ENCODE measurements at places on chromosomes 13 and 19. TPM values are rescaled to one million over a fixed set of nuclear protein-coding genes. Genes with fewer than 3 reads are reported as not detected.

DNA sequence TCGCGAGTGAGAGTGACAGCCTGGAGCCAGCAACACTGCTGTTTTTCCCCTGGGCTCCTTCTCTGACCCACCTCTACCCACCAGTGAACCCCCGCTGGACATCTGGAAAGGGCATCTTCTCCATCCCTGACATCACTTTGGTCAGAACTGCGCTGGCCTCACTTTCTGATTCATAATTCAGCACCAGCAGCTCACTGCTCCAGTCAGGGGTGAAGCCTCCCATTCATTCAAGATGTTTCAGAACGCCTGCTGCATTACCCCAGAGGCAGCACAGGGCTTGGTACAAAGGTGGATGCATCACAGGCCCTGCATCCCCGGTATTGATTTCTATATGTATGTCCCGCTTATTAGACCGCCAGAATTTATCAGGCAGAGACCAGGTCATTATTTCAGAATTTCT lies 182.8 kb upstream of the TSHZ3 start:
- no peak for DNase-seq

- no peak for DNase-seq
These were observed 41.7 kb upstream of the ZNF91 start for GRCh38 chr19:23436944-23437343.

DNA sequence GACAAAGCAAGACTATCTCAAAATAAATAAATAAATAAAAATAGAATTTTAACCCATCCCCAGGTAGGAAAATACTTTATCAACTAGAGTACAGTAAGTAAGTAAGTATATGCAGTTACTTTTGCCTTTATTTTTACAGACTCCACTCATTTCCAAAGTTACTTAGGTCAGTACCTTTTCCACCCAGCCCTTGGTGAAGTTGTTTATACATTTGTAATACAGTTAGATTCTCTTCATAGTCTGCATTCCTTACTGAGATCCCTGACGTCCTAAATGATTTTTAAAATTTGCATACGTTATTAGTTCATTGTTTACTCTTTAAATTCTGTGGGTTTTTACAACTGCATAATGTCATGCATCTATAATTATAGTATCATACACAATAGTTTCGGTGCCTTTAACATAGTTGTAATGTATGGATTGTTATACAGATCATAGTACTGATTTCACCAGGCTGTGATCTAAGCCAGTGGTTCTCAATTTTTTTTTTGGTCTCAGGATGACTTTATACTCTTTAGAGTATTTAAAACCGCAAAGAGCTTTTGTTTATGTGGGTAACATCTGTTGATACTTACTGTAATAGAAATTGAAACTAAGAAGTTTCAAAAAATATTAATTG lies 10.4 kb downstream of the SETDB2 start:
- DNase-seq = no peak

DNA sequence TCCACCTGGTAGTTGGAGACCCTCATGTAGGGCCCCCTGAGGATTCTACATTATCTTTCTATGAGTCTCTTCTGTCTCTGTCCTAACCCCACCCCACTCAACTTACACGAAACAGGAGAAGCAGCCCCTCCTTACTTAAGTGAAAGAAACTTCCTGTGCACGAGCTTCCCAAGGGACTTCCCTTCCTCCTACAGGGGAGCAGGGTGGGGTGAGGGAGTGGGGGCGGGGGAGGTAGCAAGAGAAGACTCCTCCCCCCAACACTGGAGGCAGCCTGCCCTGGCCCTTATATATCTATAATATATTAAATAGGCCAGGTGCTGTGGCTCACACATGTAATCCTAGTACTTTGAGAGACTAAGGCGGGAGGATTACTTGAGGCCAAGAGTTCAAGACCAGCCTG lies 5.5 kb upstream of the PDE4C start:
- no peak for DNase-seq

DNA sequence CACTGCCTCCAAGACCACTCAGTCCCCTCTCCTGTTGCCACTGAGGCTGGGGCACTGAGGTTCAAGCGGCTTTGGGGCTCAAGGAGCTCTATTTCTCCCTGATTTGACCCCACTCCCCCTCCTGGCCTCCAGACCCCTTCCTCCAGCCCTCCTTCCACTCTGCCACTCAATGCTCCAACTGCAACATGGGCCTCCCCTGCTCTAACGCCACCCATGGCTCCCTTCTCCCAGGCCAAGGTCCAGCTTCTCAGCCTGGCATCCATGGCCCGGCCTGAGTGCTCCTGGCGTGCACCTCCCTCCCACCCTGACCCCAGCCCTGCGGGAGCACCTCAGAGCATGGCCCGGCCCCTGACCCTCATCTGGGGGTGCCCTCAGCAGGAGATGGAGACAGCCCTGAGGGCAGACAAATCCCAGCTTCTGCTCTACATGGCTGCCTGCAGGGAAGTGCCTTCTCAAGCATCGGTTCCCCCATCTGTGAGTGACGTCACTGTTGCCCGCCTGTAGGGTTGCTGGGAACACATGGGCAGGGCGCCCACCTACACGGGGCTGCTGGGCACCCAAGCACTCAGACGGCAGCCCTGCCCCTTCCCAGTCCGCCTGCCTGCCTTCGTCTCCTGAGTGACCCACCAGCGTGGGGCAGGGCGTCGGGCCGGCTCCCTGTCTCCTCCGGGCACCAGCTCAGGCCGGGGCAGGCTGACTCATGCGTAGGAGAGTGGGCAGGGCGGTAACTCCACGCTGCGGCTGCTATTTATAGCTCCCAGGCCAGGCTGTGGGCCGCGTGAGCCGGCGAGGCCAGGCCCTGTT lies 1.6 kb upstream of the DIRAS1 start:
- peak; percentile 73 for DNase-seq

DNA sequence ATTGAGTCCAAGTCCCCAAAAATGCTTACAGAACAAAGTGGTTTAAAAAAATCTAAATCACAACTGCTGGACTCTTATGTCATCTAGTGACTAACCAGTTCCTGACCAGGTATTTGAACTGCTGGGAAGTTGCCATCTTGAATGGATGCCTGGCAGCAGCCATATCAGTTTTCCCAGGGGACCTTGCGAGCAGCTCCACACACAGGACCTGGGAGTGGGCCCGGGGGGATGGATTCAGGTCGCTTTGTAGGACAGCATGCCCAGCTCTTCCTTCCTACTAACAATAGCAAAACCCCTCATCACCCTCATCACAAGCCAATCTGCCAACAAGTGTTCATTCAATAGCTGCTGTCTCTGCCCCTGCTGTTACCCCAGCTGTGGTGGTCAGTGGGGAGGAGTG lies 65.3 kb downstream of the KCTD15 start:
- no peak for DNase-seq

DNA sequence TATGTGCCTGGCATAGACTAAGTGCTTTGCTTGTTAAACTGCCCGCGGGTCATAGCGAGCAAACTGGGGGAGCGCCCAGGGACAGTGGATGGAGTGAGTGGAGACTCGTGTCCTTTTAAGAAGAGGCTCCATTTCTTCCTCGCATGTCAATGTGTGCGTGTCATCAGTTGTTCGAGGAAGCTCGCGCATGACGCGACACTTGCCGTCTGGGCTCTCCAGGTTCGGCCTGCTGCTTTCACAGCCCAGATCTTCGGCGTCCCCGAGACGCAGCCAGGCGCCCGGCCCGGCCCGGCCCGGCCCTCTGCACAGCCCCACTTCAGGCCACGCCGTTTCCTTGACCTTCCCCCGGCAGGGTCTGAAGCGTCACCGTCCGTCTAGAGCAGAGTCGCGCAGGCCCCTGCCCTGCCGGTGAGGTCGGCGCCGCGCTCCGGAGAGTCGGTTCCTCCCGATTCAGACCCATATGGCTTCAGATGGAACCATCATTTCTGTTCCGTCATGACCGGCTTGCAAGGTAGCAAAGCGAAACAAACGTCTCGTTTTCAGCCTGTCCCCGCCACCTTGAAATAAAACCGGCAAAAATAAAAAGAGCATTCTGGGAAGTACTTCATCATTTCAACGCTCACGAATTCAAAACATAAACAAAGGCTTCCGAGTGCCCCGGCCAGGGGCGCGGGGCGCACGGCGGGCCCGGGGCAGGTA lies 599 bp upstream of the ARHGEF7 start:
- peak; percentile 58 for DNase-seq

GRCh38 chr13:27161980-27162379 lies 9.6 kb downstream of the USP12 start:
- no peak for DNase-seq

- DNase-seq = no peak
These were observed 192.6 kb downstream of the DLEU7 start for GRCh38 chr13:50650592-50651504.

GRCh38 chr13:97346097-97346496 lies 87.9 kb upstream of the RAP2A start:
- DNase-seq = no peak

Gene F2RL3
- 1.1 TPM for total RNA-seq

Gene SIGLEC5
- not detected for total RNA-seq

Gene GRIK5
- 2.1 TPM for total RNA-seq

All from left ventricle myocardium inferior (tissue), 1 donor.